ENCODE measurements at places on chromosomes 13 and 19.
A peak's percentile ranks its signal among the peaks of the same experiment; 100 is the strongest.

GRCh38 chr19:50204811-50205675, 1.6 kb downstream of the MYH14 start:
- no peak for DNase-seq

GRCh38 chr13:75285310-75285709, 196.7 kb downstream of the TBC1D4 start:
- no peak for DNase-seq

GRCh38 chr19:18441804-18442788, 4.2 kb upstream of the ISYNA1 start:
- no peak for DNase-seq

DNA sequence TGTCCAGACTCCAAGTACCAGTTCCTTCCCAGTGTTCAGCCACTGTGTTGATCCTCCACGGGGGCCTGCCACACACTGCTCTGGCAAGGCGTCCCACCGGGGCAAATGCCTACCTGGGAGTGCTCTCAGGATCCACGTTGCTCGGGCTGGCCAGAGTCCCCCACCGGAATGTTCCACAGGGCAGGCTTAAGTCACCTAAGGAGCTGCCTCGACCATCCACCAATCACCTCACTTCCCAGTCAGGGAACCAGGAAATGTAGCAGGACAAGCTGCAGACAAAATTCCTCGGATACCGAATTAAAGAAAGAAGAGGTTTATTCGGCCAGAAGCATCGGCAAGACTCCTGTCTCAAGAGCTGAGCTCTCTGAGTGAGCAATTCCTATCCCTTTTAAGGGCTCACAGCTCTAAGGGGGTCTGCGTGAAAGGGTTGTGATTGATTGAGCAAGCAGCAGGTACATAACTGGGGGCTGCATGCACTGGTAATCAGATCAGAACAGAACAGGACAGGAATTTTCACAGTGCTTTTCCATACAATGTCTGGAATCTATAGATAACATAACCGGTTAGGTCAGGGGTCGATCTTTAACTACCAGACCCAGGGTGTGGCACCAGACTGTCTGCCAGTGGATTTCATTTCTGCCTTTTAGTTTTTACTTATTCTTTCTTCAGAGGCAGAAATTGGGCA, 56.9 kb upstream of the EDNRB start:
- DNase-seq, result no peak

DNA sequence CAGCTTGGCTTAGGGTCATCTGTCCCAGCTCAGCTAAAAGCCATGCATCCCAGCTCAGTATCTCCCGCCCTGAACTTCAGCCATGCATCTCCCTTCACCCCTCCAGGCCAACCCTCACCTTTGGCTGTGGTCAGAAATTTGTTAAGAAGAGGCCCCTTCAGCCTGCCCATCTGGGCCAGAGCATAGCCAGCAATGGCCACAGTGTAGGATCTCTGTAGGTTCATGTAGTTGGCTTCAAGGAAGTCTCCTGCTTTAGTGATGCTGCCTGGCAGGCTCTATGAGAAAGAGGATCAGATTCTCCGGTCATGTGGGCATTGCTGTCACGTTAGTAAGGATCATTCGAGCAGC, 16.6 kb upstream of the TNFSF14 start:
- DNase-seq, result no peak

GRCh38 chr19:33468361-33469170, 53.0 kb downstream of the PEPD start:
- DNase-seq, result no peak

- no peak for DNase-seq
Measured at GRCh38 chr13:29541400-29541799, 54.1 kb downstream of the SLC7A1 start.

DNA sequence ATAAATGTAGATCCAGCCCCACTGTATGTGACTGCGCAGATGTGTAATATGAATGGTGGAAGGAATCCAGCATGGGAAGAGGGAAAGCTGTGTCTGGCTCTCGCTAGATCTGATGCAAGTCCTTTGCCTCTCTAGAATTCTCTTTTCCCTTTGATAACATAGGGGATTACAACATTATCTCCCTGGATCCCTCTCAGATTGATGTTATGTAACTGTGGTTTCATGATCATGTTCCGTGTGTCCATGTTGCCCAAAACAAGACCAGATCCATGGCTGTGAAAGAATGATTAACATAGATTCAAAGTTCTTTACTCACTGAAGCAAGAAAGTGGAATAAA, 184.0 kb upstream of the UBL3 start:
- DNase-seq, result no peak

- no peak for DNase-seq
Measured at GRCh38 chr13:33640832-33641231, 177.1 kb upstream of the RFC3 start.

DNA sequence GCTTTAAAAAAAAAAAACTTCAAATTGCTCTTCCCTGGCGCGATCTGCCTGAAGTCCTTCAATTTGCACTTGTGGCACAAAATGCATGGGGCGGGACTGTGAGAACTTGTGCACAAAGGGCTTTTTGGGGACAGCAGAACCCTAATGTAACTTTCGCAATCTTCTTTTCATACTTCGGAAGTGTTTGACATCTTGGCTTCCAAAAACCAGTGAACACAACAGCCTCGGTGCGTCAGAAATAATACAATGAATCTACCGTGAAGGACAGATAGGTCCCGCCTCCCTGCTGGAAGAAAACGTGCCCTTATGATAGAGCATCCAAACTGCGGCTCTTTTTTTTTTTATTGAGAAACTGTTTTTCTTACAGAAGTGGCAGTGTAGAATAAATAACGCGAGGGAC, 36.6 kb downstream of the KLF2 start:
- DNase-seq, result no peak

- DNase-seq, result no peak
Measured at GRCh38 chr19:10003271-10003670, 7.0 kb downstream of the COL5A3 start.

GRCh38 chr19:5358173-5358800, 17.7 kb upstream of the PTPRS start:
- DNase-seq, result no peak

- no peak for DNase-seq
Measured at GRCh38 chr19:42303101-42303464, 659 bp upstream of the PAFAH1B3 start.

DNA sequence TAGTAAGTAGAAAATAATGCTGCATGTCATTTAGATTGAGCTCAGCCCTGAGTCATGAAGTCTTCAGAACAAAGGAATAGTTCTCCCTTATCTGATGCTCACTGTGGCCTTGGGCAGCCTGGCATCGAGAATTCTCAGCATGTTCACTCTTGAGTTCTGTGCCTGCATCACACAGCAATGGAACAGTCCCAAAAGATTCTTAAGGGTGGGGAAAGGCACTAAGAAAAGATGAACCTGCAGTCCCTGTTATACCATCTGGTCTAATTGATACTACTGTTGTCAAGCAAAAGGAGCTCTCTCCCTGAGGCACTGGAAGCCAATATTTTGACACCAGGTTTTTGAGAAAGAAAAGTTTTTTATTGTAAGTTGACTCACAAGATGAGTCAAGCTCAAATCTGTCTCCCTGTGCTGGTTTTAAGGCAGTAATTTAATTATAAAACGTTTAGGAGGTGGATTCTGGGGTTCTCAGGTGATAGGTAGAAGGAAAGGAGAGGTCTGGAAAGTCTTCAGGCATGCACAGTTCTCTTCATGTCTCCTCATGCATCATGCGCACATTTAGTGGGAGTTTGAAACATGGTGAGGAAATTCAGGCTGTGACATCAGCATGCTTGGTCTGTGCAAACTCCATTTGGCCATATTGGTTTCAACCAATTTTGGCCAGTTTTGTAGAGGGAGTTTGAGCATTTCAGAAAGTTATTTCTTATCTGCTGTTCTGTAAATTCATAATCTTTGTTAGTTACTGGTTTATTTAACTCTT, 38.1 kb upstream of the ZNF766 start:
- no peak for DNase-seq

- no peak for DNase-seq
Measured at GRCh38 chr19:32647361-32647760, 27.6 kb downstream of the ANKRD27 start.

DNA sequence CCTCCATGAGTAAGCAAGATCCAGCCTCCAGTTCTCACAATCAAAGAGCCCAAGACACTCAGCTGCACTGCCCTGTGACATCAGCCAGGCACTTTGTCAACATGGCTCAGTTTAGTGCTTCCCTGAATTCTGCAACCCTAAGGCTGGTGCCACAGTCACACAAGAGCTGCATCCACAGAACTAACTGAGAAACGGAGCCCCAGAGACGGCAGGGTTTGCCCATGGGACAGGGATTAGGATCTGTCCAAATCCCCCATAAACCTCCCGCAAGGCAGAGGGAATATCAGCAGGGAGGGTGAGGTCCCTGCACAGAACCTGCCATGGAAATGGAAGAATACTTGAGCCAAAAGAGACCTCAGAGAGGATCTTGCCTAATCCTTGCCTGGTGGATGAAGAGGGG, 70.4 kb upstream of the UQCRFS1 start:
- no peak for DNase-seq

DNA sequence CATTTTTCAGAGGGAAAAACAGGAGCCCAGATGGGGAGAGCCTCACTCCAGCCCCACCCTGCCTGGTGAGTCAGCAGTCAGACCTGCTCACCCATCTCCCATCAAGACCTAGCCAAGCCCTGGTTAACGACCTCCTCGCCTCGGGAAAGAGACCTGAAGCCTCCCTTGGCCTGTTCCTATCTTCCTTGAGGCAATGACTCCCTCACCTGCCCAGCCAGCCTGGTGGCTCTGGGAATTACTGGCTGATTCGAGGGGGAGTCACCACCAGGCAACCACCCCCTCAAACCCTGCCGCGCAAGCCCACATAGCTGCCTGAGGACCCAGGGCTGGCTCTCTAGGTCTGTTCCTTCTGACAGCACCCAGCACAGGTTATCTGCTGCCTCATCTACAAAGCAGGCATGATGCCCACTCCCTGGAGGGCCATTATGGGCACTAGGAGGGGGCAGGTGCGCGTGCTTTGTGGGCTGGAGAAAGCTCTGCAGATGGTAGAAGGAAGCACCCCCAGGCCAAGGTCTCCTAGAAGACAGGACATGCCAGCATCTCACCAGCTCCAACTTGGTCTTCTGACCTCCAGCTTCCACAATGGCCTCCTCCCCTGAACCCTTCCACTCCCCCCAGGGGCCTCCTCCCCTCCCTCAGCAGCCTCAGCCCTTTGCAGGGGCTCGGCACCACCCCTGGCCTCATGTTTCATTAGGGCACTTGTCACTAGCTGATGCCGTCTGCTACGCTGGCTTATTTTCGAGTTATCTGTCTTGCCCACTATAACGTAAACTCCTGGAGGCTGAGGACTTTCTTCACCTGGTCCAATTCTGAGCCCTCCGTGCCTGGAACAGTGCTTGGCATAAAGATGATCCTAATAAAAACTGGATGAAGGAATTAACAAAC, 10.4 kb downstream of the DEDD2 start:
- DNase-seq, result no peak

GRCh38 chr19:6260376-6260775, 19.4 kb downstream of the MLLT1 start:
- no peak for DNase-seq

DNA sequence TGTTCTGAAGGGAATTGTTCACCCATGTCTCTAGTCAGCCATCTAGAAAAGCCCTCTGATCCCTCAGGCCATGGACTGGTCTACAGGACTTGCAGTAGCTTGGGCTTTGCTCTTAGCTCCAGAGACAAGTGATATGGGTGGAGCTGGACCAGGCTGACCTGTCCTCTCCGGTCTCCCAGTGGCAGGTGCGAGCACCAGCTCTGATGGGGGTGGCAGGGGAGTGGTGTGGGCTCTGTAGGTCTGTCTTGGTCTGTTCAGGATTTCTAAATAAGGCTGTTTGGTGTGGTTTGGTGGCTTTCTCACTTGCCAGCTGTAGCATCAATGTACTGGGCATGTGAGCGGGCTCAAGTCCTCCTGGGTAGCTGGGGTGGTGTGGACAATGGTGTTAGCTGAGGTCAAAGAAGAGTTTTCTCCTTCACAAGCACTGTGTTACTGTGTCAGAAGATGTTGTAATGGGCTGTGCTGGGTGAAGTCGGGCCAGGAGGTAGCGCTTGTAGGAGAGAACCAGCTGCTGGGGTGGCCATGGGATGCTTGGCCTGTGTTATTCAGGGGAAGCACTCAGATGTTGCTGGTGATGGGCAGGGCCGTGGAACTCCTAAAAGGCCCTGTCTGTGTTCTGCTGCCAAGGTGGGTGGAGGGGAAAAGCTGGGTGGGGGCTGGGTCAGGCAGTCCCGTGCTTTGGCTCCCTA, 16.9 kb downstream of the GPC6 start:
- no peak for DNase-seq

DNA sequence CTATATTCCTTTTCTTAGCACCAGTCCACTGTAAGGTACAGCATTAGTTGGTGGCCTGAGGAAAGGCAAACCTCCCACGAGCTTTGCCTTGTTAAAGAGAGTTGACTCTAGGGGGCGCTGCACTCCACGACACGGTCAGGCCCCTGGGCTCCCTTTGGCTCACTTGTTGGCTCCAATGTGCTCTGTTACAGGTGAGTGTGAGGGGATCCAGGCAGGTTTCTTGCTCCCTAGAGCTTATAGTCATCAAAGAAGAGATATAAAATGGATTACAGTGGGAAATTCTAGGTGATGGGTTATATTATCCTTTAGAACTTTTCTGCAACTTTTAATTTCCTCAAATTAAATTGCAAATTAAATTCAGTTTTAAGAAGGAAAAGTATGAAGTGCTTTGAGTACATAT, 3.7 kb downstream of the WDR87 start:
- DNase-seq, result peak; percentile 39

DNA sequence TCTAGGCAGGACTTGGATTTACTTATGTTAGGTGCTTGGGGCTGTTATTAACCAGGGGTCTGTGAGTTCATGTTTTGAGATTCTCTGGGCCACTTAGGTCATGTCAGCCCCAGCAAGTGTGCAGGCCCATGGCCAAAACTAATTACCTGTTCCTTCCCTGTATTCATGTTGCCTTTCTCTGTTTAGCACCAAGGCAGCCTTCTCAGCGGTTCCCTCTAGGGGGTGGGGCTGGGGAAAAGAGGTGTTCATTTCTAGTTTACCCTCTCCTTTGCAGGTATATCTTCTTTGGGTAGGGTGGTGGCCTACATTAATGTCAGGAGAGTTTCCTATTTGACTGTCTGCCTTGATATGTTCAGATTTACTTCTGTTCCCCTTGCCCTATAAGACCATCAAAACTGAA, 61.7 kb downstream of the PDS5B start:
- DNase-seq, result no peak

- DNase-seq, result no peak
Measured at GRCh38 chr19:30263830-30264381, 108.3 kb upstream of the ZNF536 start.

GRCh38 chr13:98471934-98472333, 105.0 kb downstream of the STK24 start:
- DNase-seq, result no peak

DNA sequence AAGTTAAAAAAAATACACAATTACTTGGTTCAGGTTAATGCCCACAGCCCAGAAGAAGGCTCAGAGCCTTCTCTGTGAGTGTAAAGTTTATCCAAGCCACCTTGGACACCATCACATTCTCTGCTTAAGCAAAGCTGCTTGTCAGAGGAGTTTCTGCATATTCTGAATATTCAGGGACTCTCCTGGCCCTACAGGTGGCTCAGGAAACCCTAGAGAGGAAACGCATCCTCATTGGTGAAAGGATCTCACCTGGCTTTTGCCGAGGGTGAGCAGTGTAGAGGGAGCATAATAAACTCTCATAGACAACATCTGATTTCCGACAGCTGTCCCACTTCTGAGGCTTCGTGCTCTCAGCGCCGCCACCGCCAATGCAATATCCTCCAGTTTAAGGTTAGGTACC, 239.9 kb upstream of the TSHZ3 start:
- DNase-seq, result no peak
